ENCODE measurements at places on chromosomes 6 and 20.

GRCh38 chr6:18388942-18389341 is 1.8 kb downstream of the RNF144B start:
- no peak for DNase-seq

- no peak for DNase-seq
Observed at GRCh38 chr20:9180481-9181257, 111.8 kb downstream of the PLCB4 start.

DNA sequence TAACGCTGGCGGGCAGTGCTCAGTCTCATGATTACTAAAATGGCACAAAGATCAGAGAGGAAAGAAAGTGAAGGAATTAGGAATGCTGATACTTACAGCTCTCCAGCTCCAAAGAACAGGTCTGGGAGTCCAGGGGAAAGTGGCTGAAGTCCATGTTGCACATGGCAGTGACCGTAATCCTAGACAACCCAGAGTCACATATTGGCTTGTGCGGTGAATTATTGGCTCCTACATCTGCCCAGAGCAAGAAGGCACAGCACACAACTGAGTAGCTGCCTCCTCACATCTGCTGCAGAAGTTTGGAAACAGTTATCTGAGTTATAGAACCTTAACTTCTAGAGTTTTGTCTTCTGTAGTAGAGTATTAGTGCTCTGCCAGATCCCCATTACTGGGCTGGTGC is 47.2 kb downstream of the GABRR2 start:
- DNase-seq = no peak

DNA sequence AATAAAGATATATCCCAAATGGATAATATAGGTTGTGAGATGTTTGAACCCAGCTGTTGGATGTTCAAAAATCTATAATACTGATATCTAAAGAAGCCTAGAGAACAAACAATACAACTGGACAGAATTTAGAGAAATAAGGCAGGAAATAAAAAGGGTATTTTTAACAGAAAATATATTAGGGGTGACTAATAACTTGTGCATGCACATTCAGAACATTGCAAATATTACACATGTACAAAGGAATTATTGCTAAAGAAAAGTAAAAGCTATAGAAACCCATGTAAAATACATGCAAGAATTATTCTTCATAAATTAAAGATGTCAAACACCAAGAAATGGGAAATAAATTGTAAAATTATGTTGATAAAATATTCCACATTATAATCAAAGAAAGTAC is 32.7 kb upstream of the HCRTR2 start:
- no peak for DNase-seq

DNA sequence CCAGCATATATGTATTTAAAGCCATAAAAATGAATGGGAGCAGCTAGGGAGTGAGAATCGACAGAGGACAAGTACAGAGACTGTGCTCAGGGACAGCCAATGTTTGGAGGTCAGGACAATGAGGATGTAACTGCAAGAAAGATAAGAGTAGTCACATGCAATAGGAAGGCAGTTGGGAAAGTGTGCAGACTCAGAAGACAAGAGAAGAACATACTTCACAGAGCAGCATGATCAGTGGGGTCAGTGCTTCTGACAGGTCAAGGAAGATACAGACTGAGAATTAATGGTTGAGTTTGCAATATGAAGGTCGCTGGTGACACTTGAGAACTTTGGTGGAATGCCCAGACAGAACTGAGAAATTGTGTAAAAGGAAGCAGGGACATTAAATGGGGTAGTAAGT is 25.1 kb downstream of the PLAGL1 start:
- DNase-seq = no peak

DNA sequence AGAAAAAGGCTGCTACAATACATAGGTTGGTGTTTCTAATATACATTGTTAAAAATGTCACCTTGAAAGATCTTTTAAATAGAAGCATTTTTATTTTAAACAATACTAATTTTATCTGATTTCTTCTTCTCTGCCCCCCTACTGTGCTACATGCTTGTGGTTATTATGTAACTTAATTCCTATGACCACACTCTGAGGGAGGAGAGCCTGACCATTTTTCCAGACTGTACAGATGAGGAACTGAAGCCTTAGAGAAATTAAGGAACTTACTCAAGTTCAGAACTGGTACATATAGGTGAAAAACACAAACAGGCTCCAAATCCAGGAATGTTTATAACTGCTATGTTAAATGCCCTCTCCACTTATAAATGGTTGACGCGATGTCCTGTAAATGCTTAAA is 43.4 kb upstream of the ARHGAP18 start:
- no peak for DNase-seq

DNA sequence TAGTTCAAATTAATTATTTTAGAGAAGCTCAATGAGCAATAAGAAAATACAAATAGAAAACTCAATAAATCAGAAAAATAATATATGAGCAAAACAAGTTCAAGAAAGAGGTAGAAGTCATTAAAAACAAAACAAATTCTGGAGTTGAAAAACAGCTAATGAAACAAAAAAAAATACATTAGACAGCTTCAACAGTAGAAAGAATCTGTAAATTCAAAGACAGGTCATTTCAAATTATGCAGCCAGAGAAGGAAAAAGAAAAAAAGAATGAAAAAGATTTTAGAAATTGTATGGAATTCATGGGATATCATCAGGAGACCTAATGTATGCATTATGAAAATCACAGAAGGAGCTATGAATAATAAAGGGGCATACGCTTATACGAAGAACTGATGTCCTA is 795.3 kb upstream of the ADGRB3 start:
- DNase-seq = no peak

- DNase-seq = no peak
Observed at GRCh38 chr6:35747877-35748276, 11.0 kb downstream of the ARMC12 start.

- DNase-seq = no peak
Observed at GRCh38 chr6:56526860-56527544, 115.7 kb downstream of the DST start.

DNA sequence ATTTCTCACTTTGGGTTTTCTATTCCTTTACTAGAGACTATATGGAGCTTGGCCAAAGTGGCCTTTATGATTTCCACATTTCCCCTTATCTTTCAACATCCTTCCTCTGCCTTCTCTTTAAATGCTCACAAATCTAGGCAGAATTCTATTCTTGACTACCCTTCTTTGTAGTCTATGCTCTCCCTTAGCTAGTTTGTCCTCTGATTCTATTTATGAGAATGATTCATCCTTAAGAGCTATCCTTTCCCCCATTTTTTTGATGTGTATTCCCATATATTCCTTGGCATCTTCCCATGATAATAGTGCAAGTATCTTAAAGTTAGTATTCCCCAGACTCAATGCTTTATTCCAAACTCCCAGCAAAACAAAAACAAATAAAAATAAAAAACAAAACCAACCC is 53.1 kb downstream of the IL20RA start:
- DNase-seq = no peak

GRCh38 chr6:88367248-88367647 is 201.1 kb upstream of the CNR1 start:
- no peak for DNase-seq

DNA sequence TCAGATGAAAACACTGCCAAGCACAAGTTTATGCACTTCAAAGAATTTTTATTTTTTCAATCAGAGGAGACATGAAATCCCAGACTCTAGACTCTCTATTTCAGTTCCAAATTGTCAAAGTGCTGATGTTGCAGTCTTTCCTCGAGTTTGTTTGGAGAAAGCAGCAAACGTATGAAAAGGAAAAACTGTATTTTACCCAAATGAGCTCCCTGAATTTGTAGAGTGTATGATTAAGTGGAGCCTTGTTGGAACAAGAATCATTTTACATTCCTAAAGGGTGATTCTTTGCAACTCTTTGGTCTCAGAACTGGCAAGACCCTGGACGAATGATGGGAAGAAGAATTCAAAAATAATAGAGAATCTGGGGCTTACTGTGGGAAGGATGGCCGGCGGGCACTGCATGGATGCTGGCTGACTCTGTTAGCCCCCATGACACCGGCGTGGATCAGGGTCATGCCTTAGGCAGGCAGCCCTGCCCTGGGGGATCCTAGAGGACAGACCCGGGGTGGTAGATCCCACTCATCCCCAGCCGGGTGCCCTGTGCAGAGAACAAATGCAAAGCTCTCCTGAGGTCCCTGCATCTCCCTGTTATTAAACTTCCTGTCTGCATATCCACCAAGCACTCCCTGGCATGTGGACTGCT is 207.4 kb downstream of the FNDC1 start:
- DNase-seq = no peak

- DNase-seq = no peak
Observed at GRCh38 chr6:3263096-3263495, 4.3 kb downstream of the PSMG4 start.

- no peak for DNase-seq
Observed at GRCh38 chr20:62595491-62595890, 46.8 kb upstream of the SLCO4A1 start.

- no peak for DNase-seq
Observed at GRCh38 chr6:42907336-42907735, 8.5 kb upstream of the PTCRA start.

DNA sequence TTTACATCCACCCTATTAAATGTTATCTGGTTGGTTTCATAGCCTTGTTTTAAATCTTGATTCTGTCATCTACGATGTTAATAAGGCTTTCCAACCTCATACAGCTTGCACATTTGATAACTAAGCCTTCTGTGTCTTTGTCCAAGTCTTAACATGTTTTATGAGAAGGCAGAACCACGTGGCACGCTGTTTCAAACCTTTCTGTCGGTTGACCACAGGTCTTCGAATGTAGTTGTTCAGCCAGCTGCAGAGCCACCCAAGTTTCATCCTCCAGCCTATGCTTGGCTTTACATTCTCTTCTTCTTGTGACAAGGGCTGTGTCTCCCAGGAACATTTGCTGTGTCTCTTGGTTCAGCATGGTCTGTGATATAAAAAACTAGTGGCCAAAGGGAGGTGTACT is 15.7 kb upstream of the SGK2 start:
- no peak for DNase-seq

- no peak for DNase-seq
Observed at GRCh38 chr6:118249680-118250079, 298.4 kb upstream of the PLN start.

- DNase-seq = peak; percentile 70
Observed at GRCh38 chr6:160991406-160992060, at the start of gene MAP3K4. TSS of gene MAP3K4 (plus strand) at chr6:160991769. CDS start at chr6:160991932, 163 bp downstream.

DNA sequence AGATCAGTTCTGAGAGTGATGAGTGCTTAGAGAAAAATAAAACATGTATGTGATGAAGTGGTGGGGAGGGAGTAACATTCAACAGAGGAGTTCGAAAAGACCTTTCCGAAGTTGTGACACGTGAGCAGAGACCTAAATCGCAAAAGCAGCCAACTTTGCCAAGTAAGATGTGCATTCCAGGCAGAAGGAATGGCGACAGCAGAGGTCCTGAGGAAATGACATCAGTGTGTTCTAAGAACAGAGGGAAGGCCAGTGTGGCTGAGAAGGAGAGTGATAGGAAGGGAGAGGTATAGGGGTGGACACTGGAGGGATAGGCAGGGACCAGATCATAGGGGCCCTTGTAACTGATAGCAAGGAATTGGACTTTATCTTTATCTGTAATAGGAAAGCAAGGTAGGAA is 51.3 kb downstream of the ADAT2 start:
- DNase-seq = no peak

GRCh38 chr6:63839485-63839884 is 203.9 kb downstream of the PHF3 start:
- peak; percentile 31 for DNase-seq

GRCh38 chr6:107539849-107540464 is 50.0 kb downstream of the SOBP start:
- DNase-seq = peak; percentile 53

- DNase-seq = no peak
Observed at GRCh38 chr20:61880706-61881105, 185.0 kb downstream of the TAF4 start.

DNA sequence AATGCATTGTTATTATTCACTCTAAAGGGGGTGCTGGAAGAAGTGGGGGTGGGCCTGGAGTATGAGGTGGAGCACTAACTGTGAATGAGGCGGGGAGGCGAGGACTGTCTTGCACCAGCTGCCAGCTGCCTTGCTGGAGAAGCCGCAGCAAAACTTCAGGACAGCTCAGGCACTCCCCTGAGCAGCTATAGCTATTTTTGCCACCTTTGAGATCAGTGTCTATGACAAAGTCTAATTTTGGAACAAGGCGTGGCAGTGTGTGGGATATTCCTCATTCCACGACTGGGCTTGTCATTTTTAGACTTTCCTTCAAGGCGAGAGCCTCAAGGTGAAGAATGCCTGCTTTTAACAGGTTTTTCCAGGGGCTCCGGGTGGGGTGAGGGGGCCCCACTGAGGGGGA is 143.8 kb downstream of the DOK5 start:
- DNase-seq = no peak

- DNase-seq = peak; percentile 52
Observed at GRCh38 chr6:69232496-69232895, 564.3 kb downstream of the LMBRD1 start.

DNA sequence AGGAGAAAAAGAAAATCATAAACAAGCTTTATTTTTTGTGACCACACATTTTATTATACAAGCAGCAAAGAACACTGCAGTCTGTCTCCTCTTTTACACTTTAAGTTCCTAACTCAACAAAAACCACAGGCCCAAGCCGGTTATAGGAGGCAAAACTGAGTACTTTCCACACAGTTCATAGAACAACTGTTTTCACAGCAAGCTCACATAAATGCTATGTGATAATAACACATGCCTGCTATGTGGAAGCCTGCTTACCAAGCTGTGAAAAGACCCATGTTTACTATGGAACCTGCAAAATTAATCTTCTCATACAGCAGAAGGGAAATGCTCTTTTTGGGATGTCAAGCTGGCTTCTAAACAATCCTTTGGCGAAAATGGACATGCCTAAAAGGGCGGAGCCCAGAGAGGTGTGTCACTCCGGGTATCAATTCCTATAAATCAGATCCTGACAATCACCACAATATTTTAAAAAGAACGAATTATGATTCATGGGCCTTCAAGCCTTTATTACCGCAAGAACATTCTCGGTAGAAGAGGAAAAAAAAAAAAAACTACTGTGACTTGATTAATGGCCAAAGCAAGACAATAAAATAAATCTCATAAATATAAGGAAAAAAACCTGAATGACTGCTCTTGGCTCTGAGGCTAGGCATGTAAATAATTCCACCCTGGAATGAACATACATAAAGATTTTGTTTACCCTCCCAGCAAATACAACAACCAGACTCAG is 2.6 kb downstream of the TRERF1 start:
- DNase-seq = no peak

- no peak for DNase-seq
Observed at GRCh38 chr20:63056236-63057170, 49.7 kb upstream of the BHLHE23 start.

- no peak for DNase-seq
Observed at GRCh38 chr6:146840216-146840615, 241.4 kb downstream of the ADGB start.

- no peak for DNase-seq
Observed at GRCh38 chr6:83365931-83366330, 64.9 kb downstream of the ME1 start.

- no peak for DNase-seq
Observed at GRCh38 chr20:61117725-61118124, 134.3 kb upstream of the CDH4 start.

- no peak for DNase-seq
Observed at GRCh38 chr6:96907498-96907897, 9.8 kb upstream of the NDUFAF4 start.
